GM23338 (cell line): ENCODE measurements at places on chromosomes 4 and X. TPM values are rescaled to one million over a fixed set of nuclear protein-coding genes. Genes with fewer than 3 reads are reported as not detected.
A peak's percentile ranks its signal among the peaks of the same experiment; 100 is the strongest.

- peak; percentile 65 for DNase-seq
Observed at GRCh38 chr4:41887821-41888686, 47.2 kb upstream of the TMEM33 start.

GRCh38 chr4:153438916-153439756 is 27.0 kb upstream of the TMEM131L start:
- DNase-seq, result no peak

DNA sequence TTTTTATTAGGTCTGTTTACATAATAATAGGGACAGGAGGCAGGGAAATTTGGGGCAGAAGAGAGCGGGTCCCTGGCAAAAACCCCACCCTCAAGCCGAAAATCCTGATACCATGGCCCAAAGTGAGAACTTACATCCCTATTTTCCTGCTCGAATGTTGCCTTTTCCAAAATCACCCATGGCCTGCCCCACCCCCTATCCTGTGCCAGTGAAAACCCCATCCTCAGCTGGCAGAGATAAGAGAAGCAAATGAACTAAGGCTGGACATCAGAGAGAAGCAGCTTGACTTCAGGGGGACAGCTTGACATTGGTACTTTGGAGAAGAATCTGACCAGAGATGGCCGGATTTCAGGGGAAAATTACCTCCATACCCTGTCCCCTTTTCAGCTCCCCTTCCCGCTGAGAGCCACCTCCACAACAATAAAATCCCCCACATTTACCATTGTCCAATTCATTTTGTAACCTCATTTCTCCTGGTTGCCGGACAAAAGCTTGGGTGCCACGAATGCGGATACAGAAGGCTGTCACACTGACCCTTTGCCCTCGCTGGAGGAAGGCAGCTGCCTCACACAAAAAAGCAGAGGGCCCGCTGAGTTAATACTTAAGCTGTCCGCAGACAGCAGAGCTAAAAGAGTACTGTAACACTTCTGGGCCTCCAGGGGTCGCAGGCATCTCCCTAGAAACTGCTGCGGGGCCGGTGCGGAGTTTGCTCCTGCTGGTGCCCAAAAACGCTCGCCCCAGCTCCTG is 196.2 kb downstream of the SNCA start:
- peak; percentile 96 for DNase-seq

DNA sequence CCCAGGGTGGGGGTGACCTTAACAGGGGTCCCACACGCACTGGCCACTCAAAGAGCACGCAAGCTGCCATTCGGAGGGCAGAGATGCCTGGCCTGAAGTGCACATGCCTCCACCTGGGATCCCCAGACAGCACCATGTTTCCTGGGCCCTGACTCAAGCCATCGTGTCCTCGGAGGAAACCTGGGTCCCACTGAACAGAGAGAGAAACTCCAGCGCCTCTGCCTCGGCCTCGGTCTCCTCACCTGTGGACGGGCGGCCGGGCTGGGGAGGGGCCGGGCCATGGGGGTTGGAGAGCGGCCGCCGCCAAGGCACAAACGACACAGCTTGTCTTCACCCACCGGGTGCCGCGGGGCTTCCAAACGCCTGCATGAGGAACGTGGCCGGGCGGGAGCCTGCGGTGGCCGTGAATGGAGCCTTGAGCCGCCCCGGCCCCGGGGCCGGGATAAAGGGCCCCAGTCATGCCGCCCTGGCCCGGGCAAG is 30.0 kb upstream of the FGFR3 start:
- peak; percentile 65 for DNase-seq

DNA sequence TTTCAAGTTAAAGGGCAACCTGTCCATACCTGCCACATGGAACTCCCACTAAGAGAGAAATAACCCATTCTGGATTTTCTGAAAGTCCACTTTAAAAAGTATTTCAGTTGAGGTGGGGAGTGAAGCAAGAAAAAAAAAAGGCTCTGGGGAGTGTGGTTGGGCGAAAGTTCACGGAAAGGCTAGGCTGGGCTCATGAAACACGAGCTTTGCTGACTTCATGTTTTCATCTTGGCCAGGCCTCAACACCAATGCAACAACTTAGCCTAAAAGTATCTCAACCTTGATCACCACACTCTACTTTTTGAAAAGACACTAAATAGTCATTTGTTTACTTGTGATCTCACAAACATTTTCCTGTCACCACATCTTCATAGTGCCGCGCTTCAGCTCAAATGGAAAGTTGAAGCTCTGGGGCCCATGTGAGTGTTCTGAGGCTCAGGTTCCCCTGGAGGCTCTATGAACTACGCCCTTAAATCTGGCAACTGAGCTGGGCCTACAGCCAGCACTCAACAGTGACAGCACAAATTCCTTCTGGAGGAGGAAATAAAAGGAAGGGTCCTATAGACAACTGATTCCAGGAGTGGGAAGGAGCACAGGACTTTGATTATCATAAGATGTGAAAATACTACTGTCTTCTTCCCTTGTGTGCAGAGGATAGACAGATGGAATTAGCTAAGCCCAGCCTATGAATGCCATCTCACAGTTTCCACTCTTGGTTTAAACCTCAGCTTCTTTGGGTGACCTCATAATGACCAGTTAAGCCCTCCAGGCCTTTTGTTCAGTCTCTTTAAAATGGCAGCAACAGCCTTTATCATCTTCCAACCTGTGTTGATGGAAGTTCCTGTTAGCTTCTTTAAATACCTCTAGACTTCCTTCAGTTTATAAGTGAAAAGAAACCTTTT is 5.1 kb downstream of the CD40LG start:
- no peak for DNase-seq

GRCh38 chr4:122591196-122591595 is 29.7 kb downstream of the IL21 start:
- DNase-seq, result no peak

The VGLL1 gene
- not detected in 2 replicates for total RNA-seq

The L1CAM gene
- 27.6 and 29.2 TPM in 2 replicates for total RNA-seq

The RHOXF2B gene
- total RNA-seq, result not detected in 2 replicates
